ENCODE measurements at places on chromosomes 4 and X. TPM values are rescaled to one million over a fixed set of nuclear protein-coding genes. Genes with fewer than 3 reads are reported as not detected.

KLHL13 gene
- 4.0 TPM for total RNA-seq

LNX1 gene
- total RNA-seq = 5.1 TPM

RADX gene
- total RNA-seq = 2.7 TPM

NLGN3 gene
- under 0.01 TPM for total RNA-seq

STS gene
- total RNA-seq = 0.34 TPM

MAOA gene
- 68.0 TPM for total RNA-seq

TLR1 gene
- 0.78 TPM for total RNA-seq

CXorf49 gene
- total RNA-seq = not detected

PRPS1 gene
- 9.9 TPM for total RNA-seq

TADA2B gene
- 19.1 TPM for total RNA-seq

RGN gene
- under 0.01 TPM for total RNA-seq

NEIL3 gene
- 1.4 TPM for total RNA-seq

GSTCD gene
- total RNA-seq = 17.3 TPM

VAMP7 gene
- 29.2 TPM for total RNA-seq

ODAPH gene
- not detected for total RNA-seq

EMD gene
- 19.1 TPM for total RNA-seq

SUPT20HL2 gene
- total RNA-seq = not detected

NPY5R gene
- total RNA-seq = not detected

SSX2B gene
- total RNA-seq = not detected

RNF212 gene
- 0.71 TPM for total RNA-seq

DNAAF6 gene
- total RNA-seq = not detected

RXFP1 gene
- not detected for total RNA-seq

VEGFC gene
- 9.9 TPM for total RNA-seq

ANKRD37 gene
- 5.5 TPM for total RNA-seq

RNF175 gene
- 0.50 TPM for total RNA-seq

TKTL2 gene
- total RNA-seq = not detected

ZNF827 gene
- 11.5 TPM for total RNA-seq

CRLF2 gene
- not detected for total RNA-seq

APELA gene
- not detected for total RNA-seq

SPON2 gene
- total RNA-seq = 3.1 TPM

NAT8L gene
- 0.36 TPM for total RNA-seq

NUDT10 gene
- 0.34 TPM for total RNA-seq

CXCL5 gene
- total RNA-seq = 2.1 TPM

SLC34A2 gene
- under 0.01 TPM for total RNA-seq

MGAT4D gene
- total RNA-seq = not detected

NDUFB11 gene
- 28.8 TPM for total RNA-seq

TCEAL7 gene
- 0.50 TPM for total RNA-seq

NWD2 gene
- total RNA-seq = 0.07 TPM

WDFY3 gene
- total RNA-seq = 60.5 TPM

TENM3 gene
- 15.0 TPM for total RNA-seq

EFHC2 gene
- total RNA-seq = 0.36 TPM

HTN1 gene
- total RNA-seq = not detected

POU4F2 gene
- total RNA-seq = not detected

VCX3B gene
- total RNA-seq = not detected

AFAP1 gene
- 21.9 TPM for total RNA-seq
